Stimulated activated CD4-positive, alpha-beta T cell treated with anti-CD3 and anti-CD28 coated beads, Interleukin-15, amount 100 ng/mL, for 24 hours (primary cell): ENCODE measurements at places on chromosomes 5 and 9.

GRCh38 chr9:10015755-10016154 is 597.0 kb downstream of the PTPRD start:
- DNase-seq, result no peak

DNA sequence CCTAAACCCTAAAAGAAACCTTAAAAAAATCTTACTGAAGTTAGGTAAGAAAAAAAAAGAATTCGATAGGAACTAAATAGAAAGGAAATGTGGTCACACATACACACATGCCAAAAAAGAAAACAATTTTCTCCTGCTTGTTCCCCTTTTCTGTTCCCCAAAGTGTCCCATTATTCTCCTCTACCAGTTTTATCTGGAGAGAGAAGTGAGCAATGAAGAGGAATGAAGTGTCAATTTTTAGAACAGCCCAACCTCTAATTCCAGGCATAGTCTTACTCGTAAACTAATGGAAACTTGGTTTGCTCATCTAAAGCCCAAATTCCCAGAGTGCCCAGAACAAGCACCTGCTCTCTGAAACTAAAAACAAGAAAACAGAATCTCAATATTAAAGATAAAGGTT is 26.1 kb downstream of the AP3B1 start:
- DNase-seq, result no peak

GRCh38 chr5:80466669-80467485 is 21.0 kb upstream of the FAM151B start:
- DNase-seq, result no peak

DNA sequence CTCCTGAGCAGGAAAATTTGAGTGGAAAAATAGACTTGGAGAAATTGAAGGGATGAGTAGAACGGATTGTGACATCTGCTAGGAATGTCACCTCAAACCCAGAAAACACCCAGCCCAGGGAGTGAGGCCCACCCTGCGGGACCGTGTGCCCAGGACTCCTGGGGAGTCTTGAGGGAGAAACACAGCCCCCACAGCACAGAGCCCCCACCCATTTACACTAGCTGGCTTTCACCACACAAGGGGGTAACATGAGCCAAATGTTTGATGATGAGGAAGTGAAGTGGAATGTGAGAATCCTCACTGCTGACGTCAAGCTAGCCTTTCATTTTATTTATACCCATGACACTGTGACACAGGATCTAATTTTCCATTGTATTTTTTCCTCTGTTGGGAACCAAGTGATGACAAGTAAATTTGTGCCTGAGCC is 42.8 kb upstream of the PDE8B start:
- no peak for DNase-seq

- no peak for DNase-seq
Observed at GRCh38 chr5:13572163-13572562, 372.3 kb downstream of the DNAH5 start.

GRCh38 chr9:15086778-15087324 is 176.6 kb upstream of the FREM1 start:
- DNase-seq, result no peak
